ENCODE measurements at places on chromosomes 5 and 9.

DNA sequence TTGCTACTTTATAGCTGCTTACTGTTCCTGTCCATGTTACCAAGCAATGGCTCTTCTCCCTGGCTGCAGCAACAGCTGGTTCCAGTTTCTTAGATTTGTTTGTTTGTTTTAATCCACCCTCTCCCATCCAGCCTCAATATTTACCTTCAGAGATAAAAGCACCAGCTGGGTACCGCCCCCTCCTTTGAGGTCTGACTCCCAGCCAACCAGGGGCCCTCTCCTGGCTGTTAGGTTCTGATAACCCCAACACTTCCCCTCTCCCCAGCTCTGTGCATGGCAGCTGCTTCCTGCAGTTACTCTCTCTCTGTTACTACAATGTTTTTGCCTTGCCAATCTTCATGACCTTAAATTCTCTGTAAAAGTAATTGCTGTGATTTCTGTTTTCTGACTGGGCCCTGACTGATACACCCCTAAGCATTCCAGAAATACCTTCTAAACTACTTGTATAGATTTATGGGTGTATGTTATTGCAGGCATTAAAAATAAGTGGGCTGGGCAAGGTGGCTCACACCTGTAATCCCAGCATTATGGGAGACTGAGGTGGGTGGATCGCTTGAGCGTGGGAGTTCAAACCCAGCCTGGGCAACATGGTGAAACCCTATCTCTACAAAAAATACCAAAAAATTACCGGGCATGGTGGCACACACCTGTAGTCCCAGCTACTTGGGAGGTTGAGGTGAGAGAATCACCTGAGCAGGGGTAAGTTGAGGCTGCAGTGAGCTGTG is 2.6 kb upstream of the GCNT1 start:
- DNase-seq, result peak; percentile 13

GRCh38 chr5:178153530-178154340 is at the start of gene NHP2:
Gene NHP2, minus strand, starts transcription at chr5:178153885. Its CDS starts 68 bp downstream, at chr5:178153817.
- DNase-seq, result peak; percentile 96

DNA sequence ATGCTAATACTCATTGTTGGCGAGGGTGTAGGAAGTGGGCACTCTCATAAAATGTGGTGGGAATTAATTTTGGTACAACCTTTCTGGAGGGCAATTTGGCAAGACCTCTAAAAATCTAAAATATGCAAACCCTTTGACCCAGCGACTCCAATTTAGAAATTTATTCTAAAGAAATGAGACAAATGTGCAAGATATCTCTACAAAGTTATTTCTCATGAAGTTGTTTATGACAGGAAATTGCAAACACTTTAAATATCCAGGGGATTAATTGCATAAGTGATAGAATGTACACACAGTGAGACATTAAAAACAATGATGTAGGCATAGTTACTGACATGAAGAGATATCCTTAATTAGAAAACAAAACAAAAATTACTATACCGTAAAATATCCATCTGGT is 246.3 kb upstream of the MAP3K1 start:
- no peak for DNase-seq

DNA sequence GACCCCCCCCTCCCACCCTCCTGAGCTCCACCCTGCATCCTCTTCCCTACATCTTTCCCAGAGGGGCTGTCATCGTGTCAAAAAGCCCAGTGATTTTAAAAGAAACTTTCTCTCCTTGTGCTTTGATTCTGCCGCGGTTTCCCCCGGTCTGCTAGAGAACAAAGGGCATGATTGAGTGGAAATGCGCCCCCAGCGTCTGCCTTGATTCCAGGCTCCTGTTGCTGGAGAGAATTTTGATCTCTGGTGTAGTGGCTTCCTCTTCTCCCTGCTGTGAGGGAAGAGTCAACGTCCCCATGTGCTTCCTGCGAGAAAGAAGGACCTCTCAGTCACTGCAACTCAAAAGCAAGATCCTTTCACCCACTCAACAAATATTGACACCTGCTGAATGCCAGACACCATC is 61.9 kb upstream of the RAPGEF1 start:
- DNase-seq, result no peak

DNA sequence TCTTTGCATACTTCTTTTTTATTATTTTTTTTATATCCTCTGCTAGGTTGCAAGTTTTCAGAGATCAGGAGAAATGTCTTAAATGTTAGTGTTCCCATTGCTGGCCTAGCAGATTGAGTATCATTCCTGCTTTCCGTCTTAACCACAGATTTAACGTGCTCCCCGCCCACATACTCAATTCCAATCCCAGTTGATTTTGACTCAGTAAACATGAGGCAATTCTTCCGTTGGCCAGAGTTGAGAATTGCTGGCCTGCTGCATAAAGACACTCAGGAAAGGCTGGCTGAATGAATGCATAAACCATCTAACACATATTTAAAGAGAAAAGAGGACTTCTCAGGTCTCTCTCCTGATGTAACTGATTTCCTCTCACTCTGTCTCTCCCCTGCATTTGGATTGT is 46.8 kb upstream of the PLPP6 start:
- DNase-seq, result no peak

DNA sequence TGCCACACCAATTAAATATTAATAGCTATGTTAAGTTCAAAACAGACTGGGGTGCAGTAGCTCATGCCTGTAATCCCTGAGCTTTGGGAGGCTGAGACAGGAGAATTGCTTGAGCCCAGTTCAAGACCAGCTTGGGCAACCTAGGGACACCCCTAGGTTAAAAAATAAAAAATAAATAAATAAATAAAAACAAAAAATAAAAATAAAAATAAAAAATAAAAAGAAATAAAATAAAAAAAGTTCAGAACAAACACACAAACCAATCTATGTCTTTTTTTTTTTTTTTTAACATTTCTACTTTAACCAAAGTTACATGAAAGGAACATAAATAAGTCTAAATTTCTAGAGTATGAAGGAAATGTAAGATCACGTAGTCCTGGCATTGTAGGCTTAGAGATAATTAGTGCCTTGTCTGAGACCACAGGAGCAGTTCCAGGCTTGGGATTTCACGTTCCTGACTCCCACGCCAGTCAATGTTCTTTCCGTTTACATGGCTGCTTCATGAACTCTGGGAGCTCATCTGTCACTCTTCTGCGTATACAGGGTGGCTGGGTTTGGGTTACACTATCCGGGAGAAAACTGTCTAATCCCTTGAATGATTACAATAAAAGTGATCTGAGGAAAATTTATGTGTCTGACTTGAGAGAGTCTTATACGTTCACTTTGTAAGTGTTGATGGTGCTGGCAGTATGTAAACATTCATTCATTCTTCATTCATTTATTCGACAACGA is 85.2 kb downstream of the KIAA1958 start:
- no peak for DNase-seq

DNA sequence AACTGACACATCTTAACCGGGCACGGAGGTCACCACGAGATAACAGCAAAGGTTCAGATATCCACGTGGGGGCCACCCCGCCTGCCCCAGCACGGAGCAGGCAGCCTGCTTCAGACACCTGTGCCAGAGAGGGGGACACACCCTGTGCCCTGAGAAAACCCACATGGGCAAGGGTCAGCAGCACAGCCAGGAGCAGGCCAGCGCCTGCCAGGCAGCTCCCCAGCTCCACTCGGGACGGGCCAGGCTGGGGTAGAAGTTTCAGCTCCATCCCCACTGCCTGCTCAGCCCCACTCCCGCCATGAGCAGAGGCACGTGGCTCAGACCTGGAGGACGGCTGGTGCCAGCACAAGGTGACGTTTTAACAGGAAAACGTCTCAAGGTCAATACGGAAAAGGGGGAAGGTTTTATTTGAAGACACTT is 22.2 kb downstream of the SLC12A7 start:
- no peak for DNase-seq

- no peak for DNase-seq
Observed at GRCh38 chr5:94870511-94871183, 252.2 kb downstream of the SLF1 start.

DNA sequence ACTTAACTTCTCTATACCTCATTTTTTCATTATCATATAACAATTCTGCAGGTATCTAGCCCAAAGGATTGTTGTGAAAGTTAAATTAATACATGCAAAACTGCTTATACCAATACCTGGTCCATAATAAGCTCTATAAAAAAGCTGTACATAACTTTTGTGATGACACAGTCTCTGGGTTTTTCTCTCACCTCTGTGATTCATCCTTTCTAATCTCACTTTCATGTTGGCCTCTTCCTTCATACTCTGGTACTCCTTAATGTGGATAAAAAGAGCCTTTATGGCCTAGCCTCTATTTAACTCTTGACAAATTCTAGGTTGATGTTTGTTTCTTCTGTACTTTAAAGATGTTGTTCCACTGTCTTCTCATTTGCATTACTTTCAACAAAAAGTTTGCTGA is 162.9 kb upstream of the ACOT12 start:
- no peak for DNase-seq

GRCh38 chr9:131020388-131020787 is 11.4 kb downstream of the LAMC3 start:
- DNase-seq, result no peak

DNA sequence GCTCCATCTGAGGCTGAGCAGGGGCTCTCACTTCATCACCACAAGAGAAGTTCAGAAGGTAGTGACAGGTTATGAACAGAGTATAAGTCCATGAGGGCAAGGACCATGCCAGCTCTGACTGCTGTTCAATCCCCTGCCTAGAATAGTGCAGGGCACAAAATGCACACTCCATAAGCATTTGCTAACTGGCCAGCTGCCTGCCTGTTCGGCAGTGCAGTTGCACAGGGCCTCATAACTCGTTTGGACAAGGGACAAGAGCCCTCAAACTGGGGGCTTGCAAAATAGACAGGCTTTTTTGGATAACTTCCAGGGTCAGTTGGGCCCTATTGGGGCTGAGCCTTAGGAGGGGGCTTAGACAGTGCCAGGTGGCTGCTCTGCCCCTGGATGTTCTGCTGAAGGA is 21.1 kb downstream of the SPARC start:
- DNase-seq, result no peak

DNA sequence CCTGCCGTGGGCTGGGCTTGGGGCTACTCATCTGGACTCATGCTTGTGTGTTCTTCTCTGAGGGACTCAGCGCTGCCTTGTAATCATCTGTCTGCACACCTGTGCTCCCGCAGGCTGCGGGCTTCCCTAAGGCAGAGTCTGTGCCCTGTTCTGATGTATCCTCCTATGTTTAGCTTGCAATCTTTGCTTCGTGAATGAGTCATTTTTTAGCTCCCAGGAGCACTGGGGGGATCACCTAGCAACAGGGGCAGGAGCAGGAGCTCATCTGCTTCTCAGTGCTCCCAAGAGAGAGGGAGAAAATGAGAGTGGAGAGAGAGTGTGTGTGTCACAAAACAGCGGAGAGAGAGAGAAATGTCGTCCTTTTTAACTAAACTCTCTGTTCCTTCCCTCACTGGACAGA is 202.4 kb upstream of the ZNF618 start:
- no peak for DNase-seq

- DNase-seq, result no peak
Observed at GRCh38 chr5:167699432-167699831, 592.0 kb upstream of the WWC1 start.

GRCh38 chr5:141944076-141944475 is 13.9 kb downstream of the PCDH12 start:
- no peak for DNase-seq

DNA sequence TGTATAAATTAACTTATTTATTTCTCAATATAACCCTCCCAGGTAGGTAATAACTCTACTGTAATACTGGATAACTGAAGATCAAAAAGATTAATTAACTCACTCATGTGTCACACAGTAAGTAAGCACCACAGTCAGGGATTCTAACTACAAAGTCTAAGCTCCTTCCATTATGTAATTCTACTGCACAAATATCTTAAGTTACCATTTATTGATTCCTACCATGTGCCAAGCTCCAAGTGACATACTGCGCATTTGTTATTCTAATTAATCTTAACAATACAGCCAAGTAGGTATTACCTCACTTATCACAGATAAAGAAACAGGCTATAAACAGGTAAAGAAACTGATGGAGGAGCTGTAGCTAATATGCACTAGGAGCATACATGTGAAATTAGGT is 58.3 kb downstream of the RANBP6 start:
- DNase-seq, result no peak

DNA sequence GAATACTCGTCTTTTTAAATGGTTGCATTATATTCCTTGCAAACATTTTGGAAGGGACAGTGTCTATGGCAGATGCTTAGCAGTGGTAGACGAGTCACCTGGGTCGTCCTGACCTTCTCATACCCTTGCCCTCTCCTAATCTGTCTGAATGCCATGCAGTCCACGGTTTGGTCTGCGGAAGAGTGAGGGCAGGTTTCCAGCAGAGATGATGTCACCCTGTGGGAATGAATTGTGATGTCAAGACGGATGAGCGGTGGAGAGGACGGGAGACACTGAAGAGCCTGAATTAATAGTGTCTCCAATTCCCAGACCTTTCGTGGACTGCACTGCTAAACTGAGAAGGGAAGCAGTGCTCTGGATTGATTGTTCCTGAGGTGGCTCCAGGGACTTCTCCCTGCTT is 329.0 kb upstream of the PANK3 start:
- no peak for DNase-seq

DNA sequence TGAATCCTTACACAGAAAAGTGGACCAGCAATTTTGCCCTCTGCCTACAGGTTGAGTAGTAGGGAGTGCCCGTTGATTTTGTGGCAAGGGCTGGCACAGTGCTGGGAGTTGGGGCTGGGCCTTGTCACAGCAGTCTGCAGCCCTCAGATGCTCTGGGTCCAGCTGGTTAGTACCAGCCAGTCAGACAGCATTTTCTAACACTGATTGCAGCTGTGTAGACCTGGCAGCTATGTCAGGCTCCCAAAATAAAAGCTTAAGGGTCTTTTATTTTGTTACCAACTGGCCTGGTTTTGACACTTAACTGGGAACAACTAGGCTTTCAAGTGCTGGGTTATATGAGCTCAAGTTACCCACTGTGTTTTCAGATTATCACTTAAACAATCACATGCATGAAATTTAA is 57.7 kb downstream of the MAT2B start:
- no peak for DNase-seq

DNA sequence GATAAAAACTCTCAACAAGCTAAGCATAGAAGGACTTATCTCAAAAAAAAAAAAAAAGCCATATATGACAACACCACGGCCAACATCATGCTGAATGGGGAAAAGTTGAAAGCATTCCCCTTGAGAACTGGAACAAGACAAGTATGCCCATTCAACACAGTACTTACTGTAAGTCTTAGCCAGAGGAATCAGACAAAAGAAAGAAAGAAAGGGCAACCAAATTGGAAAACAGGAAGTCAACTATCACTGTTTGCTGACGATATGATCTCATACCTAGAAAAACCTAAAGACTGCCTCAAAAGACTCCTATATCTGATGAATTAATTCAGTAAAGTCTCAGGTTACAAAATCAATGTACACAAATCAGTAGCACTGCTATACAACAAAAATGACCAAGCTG is 24.6 kb upstream of the PTGER4 start:
- DNase-seq, result no peak

DNA sequence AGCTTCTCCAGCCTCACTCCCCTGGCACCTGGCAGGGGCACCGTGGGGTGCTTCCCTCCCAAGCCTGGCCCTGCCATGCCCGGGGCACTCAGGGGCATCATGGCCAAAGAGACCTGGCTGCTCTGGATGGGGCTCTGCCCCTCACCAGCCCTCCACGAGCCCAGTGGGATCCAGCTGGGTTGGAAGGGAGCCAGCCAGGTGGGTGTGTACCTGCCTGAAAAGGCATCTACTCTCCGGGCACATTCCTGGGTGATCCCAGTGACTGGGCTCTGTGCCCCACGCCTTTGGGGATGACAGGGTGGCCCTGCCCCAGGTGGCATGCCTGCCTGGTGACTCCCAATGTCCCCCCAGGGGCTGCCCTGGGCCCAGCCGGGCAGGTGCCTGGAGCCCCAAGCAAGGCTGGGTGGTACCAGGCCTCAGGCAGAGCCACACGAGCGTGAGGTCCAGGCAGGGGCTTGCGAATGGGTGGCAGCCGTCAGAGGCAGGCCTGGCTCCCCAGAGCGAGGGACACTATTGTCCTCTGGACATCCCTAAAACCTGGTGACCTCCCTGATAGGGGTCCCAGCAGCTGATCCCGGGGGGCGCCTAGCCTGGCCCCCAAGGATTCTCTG is 777 bp downstream of the GPSM1 start:
- no peak for DNase-seq

All from effector memory CD8-positive, alpha-beta T cell (primary cell).